ENCODE measurements at places on chromosomes 5 and 9.

GRCh38 chr5:76674330-76675066 lies 41.4 kb upstream of the F2R start:
- DNase-seq, result no peak

GRCh38 chr5:172149073-172149472 lies 39.0 kb downstream of the STK10 start:
- no peak for DNase-seq

GRCh38 chr9:121560921-121561320 lies 61.3 kb upstream of the GGTA1 start:
- DNase-seq, result no peak

- DNase-seq, result no peak
These were observed 48.8 kb downstream of the GRAMD2B start for GRCh38 chr5:126471875-126472537.

DNA sequence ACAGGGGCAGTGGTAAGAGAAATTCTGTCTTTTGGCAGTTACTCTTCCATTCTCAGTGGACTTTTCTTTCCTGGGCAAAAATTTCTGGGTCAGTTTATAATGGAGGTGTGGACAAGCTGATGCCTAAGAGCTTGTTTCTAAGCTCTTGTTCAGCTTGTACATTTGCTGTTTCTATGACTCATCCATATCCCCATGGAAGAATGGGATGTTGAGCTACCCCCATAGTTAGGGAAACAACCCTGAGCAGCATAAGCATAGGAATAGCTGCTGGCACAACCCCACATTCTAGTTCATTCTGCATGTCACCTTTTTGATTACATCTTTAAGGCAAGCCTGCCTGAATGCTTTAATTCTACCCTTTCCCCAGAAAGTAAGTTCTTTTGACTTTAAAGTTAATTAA lies 173.3 kb downstream of the PSAT1 start:
- DNase-seq, result no peak

DNA sequence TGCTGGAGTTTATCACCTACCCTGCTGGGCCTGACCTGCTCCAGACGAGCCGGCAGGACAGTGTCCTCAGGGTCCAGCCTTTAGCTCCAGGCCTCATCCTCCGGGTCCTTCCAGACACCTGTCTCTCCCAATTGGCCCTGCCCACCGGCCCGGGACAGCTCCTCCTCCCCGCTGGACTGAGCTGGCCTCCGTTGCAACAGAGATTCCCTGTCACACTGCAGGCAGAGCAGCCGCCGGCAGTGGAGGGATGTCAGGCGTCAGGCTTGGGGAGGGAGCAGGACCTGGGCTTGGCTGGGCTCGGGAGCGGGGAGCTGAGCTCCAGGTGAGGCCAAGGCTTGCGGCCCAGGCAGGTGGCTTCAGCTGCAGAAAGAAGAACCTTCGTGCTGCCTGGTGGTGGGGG lies 1.7 kb downstream of the KCNT1 start:
- DNase-seq, result no peak

DNA sequence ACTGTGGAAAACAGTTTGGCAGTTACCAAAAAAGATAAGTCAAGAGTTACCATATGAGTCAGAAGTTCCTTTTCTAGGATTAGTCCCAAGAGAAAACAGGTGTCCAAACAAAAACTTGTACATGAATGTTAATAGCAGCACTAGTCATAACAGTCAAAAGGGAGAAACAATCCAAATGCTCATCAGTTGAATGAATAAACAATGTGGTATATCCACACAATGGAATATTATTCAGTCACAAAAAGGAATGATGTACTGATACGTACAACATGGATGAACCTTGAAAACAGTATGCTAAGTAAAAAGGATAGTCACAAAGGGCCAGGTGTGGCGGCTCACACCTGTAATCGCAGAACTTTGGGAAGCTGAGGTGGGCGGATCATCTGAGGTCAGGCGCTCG lies 7.9 kb downstream of the ZNF510 start:
- DNase-seq, result no peak

DNA sequence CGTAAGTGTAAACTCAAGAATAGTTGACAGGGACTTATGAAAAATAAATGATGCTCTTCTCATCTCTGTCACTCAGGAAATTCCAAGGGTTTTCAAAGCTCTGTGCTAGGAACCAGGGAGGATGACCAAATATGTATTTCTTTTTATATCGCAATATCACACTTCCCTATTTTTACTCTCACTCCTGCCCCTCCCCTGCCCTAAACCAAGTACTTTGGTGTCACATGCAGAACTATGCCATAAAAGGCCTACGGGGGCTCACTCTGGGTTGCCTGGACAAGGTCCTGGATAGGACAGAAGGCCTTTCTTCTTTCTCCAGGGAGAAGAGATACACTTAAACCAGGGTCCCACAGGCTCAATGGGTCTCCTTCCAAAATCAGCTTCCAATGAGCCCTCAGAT lies 8.3 kb upstream of the RETREG1 start:
- no peak for DNase-seq

DNA sequence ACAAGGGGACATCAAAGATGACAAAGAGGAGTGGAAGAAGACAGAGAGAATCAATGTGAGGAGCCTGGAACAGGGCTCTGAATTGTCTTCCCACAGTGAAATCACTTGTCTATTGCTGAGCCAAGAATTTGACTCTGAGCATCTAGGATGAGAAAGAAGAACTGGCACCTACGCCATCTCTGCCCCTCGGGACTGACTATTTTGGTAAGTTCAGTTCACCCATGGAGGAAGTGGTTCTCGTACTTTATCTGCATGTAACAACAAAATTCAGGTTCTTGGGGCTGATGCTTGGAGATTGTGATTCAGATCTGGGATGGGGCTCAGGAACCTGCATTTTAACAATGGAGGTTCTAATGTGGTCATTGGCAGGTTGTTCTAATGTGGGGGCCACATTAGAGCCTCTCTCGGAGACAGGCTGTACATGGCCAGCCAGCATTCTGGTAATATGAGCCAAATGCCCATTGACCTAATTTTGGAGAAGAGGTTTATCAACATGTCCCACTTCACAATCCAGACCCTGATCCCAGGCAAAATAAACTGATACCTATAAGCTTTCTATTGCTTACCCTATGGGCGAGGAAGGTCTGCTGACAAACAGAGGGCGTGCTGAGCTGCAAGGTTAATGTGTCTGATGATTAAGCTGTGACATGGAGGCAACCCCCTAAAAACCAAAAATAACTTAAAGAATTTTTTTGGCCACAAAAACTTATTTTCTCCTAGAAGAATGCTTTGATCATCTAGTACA lies 2.7 kb upstream of the IL12B start:
- DNase-seq, result no peak

DNA sequence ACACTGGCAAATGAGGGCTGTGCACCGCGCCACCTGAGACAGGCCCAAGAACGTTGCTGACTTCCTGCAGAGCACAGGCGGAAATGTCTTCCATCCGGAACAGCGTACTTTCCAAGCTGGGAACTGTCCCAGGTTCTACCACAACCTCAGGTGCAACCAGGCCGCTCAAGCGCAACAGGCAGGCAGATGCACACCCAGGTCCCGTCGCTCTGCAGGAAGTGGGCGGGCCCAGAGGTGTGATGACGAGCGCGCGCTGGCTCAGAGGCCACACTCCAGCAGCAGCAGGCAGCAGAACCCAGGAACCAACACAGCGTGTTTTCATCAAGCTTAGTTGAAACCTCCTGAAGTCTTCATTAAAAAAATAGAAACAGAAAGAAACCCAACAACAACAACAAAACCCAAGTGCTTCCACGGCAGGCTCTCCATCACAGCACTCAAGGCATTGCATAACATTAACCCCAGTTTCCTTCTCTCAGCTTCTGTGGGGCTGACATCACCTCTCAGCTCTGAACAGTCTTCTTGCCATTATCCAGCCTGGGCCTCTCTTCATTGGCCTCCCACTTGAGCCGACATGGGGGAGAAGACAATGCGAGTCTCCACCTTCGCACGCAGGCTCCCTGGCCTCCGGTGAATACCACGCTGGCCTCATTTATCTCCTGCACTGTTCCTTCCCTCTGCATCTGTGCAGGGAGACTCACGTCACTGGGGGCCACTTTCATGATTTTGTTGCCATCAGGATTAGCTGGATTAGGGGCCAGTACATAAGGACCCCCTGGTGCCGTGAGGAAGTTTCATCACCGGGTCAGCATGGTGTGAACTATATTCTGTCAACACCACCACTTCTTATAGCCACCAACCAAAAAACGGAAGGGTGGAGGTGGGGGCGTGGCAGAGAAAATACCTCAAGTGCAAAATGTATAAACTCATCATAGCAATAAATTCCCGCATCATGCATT lies 22.1 kb downstream of the PTCH1 start:
- peak; percentile 72 for DNase-seq
